Activated naive CD4-positive, alpha-beta T cell treated with anti-CD3 and anti-CD28 coated beads, Interleukin-2, amount 50 U/mL, for 72 hours (primary cell): ENCODE measurements at places on chromosomes 16 and 17.

- DNase-seq: no peak
Observed at GRCh38 chr16:62638964-62639870, 603.0 kb upstream of the CDH8 start.

GRCh38 chr16:53744449-53744848, 40.5 kb downstream of the FTO start:
- DNase-seq: no peak

DNA sequence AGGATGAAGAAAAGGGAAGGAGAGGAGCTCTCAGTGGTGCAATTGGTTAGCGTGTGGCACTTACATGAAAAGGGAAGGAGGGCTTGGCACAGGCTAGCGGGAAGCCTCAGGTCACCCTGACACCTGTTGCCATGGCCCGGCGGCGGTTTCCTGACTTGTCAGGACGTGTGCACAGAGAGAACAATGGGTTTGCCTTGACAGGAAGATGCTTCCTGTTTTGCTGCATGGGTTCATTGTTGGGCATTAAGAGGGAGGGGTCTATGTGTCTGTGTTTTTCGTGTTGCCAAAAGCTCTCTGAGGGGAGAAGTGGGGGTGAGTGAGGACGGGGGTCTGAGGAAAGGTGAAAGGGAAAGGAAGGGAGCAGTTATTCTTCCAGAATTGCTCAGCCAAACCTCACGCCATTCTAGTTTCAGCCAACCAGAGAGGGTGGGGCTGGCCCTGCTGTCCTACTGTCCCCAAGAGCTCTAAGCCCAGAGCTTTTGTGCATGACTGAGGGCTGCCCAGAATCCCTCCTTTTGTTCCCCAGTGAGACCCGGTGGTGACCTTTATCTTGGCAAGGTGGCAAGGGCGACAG, 17.1 kb upstream of the CCR7 start:
- no peak for DNase-seq

DNA sequence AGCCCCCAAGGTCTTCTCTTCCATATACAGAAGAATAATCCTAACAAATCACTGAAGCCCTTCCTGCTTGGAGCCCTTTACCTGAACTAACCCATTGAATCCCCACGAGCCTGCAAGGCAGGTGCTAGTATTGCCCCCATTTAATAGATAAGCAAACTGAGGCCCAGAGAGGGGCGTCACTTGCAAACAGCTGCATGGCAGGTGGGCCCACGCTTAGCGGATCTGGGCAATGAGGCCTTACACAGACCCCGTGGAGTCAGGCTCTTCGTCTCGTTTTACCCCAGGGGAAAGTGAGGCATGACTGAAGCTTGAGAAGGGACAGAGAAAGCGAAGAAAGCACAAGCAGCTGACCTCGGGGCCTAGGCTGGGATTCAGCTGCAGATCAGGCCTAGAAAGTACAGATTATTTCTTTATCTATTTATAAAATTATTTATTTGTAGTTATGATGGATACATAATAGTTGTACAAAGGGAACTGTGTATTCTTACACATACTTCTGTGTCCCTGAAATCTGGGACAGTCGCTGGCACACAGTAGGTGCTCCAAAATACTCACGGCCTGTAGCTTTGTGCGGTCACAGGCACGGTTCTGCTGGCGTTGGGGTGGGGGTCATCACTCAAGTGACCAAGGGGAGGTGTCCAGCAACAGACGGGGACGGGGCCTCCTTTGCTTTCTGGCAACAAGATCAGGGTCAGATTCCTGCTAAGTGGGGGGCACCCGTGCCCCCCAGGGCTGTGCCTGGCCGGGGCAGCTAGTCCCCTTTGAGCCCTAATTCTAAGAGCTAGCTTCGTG, 223.2 kb upstream of the GSE1 start:
- DNase-seq: peak; percentile 14

- no peak for DNase-seq
Observed at GRCh38 chr17:39351508-39351907, 49.9 kb downstream of the FBXL20 start.

GRCh38 chr17:77882481-77883212, 75.9 kb upstream of the TNRC6C start:
- DNase-seq: peak; percentile 67

DNA sequence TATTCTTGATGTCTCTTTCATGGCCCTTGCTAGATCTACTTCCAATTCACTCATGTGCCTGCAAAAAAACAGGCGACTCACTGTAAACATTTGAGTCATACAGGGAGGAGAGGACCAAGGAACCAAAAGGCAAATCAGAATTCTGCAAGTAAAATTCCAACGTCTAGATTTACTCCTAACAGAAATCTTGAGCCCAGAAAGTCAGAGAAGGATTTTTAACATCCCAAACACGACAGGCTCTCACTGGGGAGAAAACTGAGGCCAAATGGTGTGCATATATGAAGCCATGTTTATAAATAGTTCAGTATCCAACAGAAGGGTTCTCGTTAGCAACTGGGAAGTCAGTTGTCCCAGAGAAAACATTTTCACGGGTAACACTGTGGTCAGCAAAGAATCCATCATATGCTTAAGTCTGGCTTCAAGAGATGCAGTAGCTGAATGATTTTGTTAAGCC, 40.1 kb downstream of the LITAF start:
- DNase-seq: no peak

DNA sequence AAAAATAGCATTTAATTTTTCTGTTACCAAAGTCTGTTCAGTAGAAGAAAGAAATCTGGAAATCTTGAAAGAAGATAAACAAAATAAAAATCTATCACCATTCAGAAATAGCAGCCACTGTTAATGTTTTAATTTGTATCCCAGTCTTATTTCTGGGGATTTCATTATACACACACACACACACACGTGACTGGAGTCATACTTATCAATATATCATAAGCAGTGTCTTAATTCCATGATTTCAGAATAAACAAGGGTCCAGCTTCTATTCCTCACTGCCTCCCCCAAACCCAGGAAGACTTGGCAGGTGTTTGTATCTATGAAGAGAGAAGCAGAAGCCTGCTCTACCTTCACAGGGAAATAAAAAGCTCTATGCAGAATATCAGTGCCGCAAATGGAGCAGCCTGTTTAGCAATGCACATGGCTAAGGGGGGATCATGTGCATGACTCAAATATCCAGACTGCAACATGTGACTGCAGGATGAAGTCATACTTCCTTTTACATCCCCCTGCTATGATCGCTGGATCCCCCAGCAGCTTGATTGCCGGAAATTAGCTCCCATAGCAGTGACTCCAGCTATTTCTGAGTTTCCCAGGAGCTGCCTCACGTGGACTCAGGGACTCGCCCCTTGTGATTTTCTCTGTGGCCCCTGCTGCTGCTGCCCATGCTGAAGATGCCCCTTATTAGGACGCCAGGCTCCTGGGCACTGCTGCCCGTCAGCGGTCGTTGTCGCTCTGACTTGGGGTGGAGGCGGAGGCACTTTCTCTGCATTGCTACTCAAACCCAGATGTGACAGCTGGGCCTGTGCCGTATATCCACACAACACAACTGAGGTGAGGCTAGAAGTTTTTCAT, 341.0 kb downstream of the CPPED1 start:
- no peak for DNase-seq

DNA sequence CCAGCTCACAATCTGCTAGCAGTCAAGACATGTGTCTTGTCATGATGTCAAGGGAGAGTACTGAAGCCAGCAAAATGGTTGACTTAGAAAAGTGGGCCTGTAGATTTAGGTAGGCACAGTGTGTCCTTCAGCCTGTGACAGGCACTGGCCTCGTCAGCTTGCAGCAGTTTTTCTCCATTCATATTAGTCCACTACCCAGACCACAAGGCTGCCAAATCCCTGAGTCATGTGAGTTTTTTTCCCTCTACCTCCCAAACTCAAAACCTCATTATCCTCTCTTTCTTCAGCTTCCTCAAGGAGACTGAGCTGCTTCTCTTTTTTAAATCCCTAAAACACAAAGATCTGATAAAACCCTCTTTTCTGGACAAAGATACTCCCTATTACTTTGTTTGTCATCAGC, 102.6 kb upstream of the HS3ST3A1 start:
- DNase-seq: no peak

- DNase-seq: no peak
Observed at GRCh38 chr17:40824015-40824832, 1.8 kb upstream of the KRT10 start.

GRCh38 chr16:64531401-64531800, 590.5 kb downstream of the CDH11 start:
- DNase-seq: no peak

DNA sequence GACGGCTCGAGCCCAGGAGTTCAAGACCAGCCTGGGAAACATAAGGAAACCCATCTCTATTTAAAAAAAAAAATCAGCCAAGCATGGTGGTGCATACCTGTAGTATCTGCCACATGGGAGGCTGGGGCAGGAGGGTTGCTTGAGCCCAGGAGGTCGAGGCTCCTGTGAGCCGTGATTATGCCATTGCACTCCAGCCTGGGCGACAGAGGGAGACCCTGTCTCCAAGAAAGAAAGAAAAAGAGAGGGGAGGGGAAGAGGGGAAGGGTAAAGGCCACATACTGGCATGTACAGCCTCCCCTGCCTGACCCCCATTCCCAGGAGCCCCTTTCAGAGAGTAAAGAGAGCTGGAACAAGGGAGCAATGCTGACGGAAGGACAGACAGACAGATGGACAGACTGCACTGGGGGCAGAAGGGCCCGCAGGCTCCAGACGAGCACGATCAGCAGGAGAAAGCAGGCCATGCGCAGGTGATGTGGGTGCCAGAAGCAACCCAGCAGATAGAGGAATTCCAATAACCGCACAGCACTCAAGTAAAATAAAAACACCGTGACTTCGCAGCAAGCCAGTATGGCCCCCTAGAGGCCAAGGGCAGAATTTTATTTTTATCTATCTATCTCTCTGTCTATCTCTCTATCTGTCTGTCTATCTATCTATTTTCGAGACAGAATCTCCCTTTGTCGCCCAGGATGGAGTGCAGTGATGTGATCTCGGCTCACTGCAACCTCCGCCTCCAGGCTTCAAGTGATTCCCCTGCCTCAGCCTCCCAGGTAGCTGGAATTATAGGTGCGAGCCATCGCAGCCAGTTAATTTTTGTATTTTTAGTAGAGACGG, 27.1 kb upstream of the SNN start:
- peak; percentile 22 for DNase-seq

- no peak for DNase-seq
Observed at GRCh38 chr17:29094101-29094708, 51.3 kb downstream of the PIPOX start.

DNA sequence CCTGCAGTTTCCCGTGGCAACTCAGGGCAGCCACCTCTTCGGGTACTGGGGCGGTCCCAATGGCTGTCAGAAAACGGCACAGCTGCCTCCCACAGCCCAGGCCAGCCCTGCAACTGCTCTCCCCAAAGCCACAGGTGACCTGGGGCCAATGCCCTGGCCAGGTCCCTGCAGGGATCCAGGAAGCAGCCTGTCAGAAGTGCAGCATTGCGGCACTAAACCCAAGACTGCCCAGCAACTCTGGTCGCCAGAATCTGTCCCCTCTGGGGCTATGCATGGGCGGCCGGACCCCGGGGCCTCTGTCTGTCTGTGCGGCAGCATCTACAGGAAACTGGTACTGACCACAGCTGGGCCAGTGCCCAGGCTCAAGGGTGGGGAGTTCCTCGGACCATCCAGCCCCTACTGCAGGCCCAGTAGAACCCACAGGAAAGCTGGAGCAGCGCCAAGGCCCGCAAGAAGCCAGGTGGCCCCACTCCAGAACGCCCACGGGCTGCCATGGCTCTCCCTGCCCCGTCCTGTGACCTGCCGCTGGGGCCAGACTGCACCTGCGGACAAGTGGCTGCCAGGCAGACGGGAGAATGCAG, 5.5 kb downstream of the CYBC1 start:
- DNase-seq: no peak

- no peak for DNase-seq
Observed at GRCh38 chr17:29042679-29043538, at the start of gene PIPOX. PIPOX (plus strand) TSS chr17:29043141; CDS start chr17:29043226, 85 bp downstream.

GRCh38 chr17:7262935-7263800, 890 bp upstream of the CLDN7 start:
- DNase-seq: no peak

- no peak for DNase-seq
Observed at GRCh38 chr17:38599398-38599856, 6.3 kb downstream of the SRCIN1 start.

- DNase-seq: no peak
Observed at GRCh38 chr17:3827124-3827773, 18.8 kb downstream of the NCBP3 start.

DNA sequence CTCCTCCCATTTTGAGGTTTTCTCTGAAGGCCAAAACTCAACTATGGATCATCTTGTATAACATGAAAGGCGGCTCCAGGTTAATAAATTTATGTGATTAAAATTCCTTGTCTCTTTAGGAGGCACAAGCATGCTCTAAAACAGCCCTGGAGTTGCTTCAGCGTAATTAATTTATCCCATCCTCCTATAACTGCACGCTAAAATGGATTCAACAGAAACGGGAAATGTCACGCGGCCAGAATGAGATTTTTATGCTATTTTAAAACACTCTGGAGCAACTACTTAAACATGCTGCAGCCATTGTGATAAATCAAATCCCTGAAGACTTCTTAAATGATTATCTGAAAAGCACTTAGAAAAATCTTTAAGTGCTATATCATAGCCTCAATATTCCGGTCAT, 106.6 kb downstream of the ADAMTS18 start:
- DNase-seq: no peak

- DNase-seq: no peak
Observed at GRCh38 chr17:57881143-57881542, 31.3 kb upstream of the MRPS23 start.

- no peak for DNase-seq
Observed at GRCh38 chr16:1367486-1368174, 15.9 kb downstream of the GNPTG start.

GRCh38 chr17:74752415-74752814, 4.0 kb downstream of the NHERF1 start:
- DNase-seq: no peak

DNA sequence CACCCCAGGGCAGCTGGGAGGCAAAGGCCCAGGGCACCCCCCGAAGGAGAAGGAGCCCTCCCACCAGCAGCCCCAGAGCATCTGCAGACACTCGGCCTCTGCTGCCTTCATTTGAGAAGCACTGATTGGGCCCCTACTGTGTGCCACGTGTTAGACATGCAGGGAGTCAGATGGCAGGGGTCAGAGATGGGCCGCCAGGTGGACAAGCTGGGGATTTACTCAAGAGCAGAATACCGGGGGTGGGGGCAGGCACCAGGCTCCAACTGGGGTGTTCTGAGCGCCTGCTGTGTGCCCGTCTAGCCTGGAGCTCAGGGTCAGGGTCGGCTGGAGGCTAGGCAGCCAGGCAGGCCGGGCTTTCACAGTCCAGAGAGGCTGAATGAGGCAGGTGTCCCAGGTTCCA, 18.7 kb downstream of the TPSG1 start:
- no peak for DNase-seq

GRCh38 chr16:68234188-68235107, 1.5 kb downstream of the ESRP2 start:
- no peak for DNase-seq

- peak; percentile 51 for DNase-seq
Observed at GRCh38 chr17:29588562-29589411, 661 bp downstream of the GIT1 start.
